ENCODE measurements at places on chromosomes 11 and 22.

- DNase-seq: no peak
These were observed 426.9 kb downstream of the SOX6 start for GRCh38 chr11:15929371-15929901.

GRCh38 chr11:47258317-47258902 lies 614 bp downstream of the NR1H3 start:
- DNase-seq: no peak

DNA sequence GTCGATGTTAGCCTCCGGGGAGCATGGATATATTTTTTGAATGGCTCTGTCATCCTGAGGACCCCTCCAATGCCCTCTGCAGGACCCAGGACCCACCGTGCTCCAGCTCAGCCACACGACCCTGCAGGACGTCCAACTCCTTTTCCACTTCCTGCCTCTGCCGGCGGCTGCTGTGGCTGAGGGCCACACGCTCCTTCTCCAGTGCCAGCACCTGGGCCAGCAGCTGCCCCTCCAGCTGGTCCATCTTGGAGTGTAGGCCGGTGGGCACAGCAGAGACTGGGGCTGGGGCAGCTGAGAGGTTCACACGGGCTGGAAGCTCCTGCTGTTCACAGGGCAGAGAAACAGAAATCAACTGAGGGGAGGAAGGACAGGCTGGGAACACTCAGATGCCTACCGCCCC lies 15.6 kb downstream of the NPTXR start:
- no peak for DNase-seq

DNA sequence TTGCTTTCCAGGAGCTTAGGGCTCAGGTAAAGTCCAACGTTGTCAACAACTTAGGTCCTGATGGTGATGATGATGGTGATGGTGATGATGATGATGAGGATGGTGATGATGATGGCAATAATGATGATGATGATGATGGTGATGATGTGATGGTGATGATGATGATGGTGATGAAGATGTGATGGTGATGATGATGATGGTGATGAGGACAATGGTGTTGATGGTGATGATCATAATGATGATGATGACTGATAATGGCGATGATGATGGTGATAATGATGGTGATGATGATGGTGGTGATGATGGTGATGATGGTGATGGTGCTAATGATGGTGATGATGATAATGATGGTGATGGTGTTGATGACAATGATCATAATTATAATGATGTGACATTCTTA lies 750.2 kb downstream of the TBC1D22A start:
- no peak for DNase-seq

DNA sequence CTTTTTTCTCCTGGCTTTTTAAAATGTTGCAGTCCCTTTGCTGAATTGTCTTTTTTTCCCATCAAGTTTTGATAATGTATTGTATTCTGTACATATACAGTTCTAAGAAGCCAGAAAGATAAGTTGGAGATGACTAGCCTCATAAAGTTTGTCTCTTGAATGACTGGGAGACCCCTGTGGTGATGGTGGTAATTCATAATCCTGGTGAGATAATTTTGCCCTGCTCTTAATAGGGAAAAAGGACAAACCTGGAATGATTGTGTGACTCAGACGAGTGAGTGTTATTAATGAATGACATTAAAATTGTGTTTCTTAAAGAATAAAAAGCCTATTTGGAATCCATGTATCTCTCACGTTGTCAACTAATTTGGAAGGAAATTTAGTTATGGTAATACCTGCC lies 1.2 kb downstream of the HIKESHI start:
- DNase-seq: no peak

DNA sequence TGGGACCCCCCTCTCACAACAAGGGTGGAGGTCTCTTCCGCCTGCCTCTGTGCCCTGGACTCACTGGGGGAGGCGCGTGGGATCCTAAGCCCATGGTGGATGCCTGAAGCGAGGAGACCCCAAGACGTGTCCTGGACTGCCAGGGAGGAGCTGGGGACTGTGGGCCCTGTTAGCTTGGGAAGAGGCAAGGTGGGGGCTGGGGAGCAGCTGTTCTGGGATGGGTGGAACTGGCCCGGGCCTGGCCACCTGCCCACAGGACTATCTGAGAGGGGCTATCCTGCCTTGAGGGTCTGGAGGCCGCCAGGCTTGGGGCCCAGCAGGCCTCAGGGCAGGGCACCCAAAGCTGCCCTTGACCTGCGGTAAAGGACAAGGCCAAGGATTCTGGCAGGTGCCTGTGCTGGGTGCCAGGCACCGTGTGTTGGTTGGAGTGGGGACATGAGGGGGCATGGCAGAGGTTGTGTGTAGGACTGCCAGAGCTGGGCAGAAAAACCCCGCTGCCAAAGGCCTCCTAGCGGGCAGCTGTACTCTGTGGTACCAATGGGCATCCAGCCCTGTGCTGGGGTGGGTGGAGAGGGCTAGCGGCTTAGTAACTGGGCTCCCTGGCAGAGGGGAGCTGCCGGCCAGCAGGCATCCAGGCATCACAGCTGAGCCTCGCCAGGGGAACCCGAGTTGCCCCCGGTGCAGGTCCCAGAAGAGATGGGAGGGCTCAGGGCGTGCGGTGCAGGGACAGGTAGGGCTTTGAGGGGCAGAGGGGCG lies 670 bp downstream of the LSP1 start:
- no peak for DNase-seq

DNA sequence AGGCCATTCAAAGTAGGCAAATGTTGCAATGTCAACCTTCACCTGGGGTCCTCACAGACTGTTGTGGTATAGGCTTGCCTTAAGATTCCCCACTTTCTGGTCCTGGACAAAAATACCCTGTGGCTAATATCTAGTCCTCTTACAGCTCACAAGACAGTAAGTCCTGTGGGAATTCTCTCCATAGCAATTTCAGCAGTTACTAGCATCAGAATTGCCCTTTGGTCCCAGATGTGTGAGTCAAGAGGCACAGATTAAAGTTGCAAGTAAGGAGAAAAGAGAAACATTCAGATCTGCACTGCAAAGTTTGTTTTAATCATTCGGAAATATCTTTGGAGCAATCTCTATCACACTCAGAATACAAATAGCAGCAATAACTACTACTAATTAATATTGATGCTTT lies 420.2 kb downstream of the NTM start:
- no peak for DNase-seq

DNA sequence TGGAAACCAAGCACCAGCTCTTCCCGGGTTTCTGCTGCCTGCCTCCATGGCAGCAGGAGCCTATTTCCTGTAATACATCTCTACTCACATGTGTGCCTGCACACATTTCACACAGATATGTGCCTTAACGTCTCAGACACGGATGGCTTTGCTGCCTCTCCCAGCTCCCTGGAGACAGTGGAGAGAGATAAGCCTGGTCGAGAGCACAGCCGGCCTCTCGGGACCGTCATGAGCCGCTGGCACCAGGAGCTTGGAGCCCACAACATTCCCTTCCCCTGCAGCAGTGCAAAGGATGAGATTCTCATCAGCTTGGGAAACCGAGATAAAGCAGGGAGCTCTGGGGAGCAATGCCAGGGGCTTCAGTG lies 587.7 kb downstream of the BRD1 start:
- DNase-seq: no peak

- DNase-seq: no peak
These were observed 86.1 kb upstream of the RASSF10 start for GRCh38 chr11:12922980-12923507.

- DNase-seq: no peak
These were observed at the start of gene POU2AF1 for GRCh38 chr11:111378861-111379601. Gene POU2AF1, minus strand, starts transcription at chr11:111379275. Its CDS starts 98 bp downstream, at chr11:111379177.

- no peak for DNase-seq
These were observed 32.0 kb upstream of the LINC01488 start for GRCh38 chr11:69449320-69450063.

DNA sequence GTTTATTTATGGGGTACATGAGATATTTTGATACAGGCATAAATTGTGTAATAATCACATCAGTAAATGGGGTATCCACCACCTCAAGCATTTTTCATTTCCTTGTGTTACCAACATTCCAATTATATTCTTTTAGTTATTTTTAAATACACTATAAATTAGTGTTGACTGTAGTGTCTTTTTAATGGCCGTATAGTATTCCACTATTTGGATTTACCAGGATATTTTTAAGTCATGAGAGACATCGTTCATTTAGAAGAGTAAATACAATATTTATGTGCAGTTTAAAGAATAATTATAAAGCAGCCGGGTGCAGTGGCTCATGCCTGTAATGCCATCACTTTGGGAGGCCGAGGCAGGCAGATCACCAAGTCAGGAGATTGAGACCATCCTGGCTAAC lies 6.2 kb upstream of the SPI1 start:
- no peak for DNase-seq

DNA sequence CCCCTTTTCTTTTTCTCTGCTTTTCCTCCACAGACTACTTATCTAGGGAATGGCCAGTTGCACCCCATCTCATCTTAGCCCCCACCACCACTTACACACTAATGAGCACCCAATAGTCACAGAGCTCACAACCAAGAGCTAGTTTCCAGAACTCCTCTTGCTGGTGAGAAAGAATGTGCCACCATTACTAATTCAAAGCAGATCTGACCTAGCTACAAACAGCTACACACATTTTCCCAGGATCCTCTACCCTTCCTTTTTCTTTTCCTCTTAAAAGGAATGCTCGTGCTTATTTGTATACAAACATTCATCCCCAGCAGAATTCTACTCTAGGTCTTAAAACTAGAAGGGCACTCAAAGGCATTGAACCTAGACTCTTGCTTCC lies 136.8 kb downstream of the CD44 start:
- no peak for DNase-seq

GRCh38 chr11:47373876-47374719 lies 4.2 kb downstream of the SPI1 start:
- DNase-seq: no peak

GRCh38 chr11:16759857-16760508 lies 21.5 kb downstream of the C11orf58 start:
- no peak for DNase-seq

- no peak for DNase-seq
These were observed 28.5 kb downstream of the LINC01488 start for GRCh38 chr11:69509846-69510390.

DNA sequence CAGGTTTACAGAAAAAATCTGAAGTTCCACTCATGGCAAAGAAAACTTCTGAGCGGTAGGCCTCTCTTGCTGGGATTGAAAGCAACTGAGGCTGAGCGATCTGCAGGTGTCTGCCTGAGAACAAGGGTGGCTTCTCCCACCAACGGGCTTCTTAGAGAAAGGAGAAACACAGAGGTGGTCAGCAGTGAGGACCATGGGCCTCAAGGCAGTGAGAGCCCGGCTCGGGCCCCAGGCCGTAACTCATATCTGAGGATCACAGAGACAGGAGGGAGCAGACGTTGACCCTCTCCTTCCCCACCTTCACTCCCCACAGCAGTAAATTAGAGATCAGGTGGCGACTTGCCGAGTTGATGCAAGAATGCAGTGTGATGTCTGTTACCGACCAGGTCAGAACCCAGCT lies 50.9 kb upstream of the RTL6 start:
- no peak for DNase-seq

DNA sequence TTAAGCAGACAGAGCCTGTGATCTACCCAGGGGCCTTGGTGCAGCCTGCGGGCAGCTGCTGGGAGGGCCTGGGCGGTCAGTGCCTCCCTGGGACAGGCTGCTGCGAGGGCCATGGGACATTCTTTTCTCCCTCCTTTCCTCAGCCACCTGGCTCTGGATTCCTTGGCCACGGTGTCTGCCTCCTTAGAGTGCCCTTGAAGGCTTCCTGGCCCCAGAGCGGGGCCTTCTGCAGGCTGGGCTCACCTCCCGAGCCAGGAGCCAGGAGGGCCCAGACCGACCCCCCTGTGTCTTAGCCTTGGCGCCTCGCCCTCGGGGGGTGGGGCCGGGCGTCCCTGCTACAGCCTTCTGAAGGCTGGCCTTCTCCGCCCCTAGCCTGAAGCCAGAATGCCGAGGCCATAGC lies 231.2 kb downstream of the TBC1D22A start:
- DNase-seq: no peak

- no peak for DNase-seq
These were observed 93.9 kb downstream of the YAP1 start for GRCh38 chr11:102204174-102204573.

- DNase-seq: no peak
These were observed 35.7 kb upstream of the ELF5 start for GRCh38 chr11:34549271-34549670.

GRCh38 chr22:26894766-26895485 lies 237.5 kb downstream of the MIAT start:
- no peak for DNase-seq

DNA sequence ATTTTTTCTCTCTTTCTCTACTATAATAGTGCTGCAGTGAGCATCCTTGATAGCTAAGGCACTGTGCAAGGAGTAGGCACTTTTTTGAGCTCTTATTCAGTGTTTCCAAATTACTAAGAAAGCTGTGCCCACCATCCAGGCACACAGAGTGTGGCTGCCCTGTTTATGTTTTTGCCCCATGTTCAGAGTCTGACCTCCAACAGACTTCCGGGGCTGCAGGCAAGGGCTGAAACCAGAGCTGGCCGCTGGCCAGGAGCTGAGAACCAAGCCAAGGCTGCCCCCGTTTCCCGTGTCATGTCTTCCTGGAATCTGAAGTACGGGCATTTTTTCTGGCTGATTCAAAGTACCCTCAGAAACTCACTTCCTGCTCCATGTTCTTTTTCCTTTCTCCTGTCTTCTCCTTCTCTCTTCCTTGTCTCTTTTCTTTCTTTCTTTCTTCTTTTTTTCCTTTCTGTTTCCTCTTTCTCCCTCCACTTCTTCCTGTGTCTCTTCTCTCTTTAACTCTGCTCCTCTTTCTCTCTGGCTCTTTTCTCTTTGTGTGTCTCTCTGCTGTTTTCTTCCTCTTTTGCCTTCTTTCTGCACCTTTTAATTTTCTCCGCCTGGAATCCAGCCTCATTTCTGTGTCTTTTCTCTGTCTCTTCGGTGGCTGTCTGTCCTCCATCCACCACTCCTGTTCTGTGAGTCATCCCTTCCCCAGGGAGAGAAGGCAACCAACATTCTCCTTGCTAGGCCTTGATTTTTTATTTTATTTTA lies 17.0 kb upstream of the KCTD14 start:
- no peak for DNase-seq

GRCh38 chr11:12099132-12099873 lies 11.1 kb upstream of the MICAL2 start:
- no peak for DNase-seq

DNA sequence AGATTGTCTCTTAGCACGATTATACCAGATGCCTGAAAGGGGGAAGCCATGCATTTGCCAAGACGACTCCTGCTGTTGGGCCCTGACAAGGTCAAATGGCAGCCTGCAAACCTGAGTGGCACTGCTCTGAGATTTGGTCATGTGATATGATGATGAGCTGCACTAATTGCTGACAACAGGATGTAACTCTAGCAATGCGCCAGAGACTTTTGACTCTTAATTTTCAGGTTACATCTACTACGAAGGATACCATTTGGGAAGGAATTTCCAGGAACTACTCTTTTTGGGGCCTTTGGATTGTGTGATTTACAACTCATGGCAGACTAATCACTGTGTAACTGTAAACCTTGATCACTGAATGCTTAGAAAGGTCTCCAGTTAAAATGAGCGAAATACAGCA lies 13.1 kb downstream of the TREH start:
- DNase-seq: no peak

GRCh38 chr11:119284344-119285157 lies 32.4 kb downstream of the MCAM start:
- no peak for DNase-seq
